Fibroblast of upper back skin (primary cell): ENCODE measurements at places on chromosomes 3 and 15.

- peak; percentile 39 for DNase-seq
Measured at GRCh38 chr3:16945330-16945729, 60.6 kb downstream of the PLCL2 start.

GRCh38 chr15:32956006-32956405, 238.2 kb downstream of the GREM1 start:
- DNase-seq, result peak; percentile 95

- DNase-seq, result no peak
Measured at GRCh38 chr3:188097791-188098190, 56.2 kb upstream of the LPP start.

GRCh38 chr15:81297603-81298575, 26.1 kb downstream of the STARD5 start:
- no peak for DNase-seq

GRCh38 chr3:114319453-114319852, 25.6 kb downstream of the TIGIT start:
- DNase-seq, result peak; percentile 63

- no peak for DNase-seq
Measured at GRCh38 chr3:134362670-134363380, 11.4 kb downstream of the AMOTL2 start.

DNA sequence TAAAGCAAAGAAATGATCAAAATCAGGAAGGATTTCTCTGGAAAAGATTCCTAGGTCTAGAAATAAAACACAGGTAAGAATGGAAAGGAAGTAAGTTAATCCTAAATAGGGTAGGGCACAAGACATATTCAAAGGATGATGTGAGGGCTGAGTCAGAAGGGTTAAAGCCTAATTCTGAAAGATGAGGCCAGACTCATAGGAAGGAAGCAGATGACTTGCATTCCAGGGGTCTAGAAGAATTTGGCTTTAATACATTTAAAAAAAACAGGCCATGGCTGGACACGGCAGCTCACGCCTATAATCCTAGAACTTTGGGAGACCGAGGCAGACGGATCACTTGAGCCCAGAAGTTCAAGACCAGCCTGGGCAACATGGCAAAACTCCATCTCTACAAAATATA, 3.2 kb downstream of the SSR3 start:
- DNase-seq, result peak; percentile 88

- DNase-seq, result peak; percentile 45
Measured at GRCh38 chr3:72193771-72194430, 409.0 kb upstream of the PROK2 start.

- DNase-seq, result peak; percentile 53
Measured at GRCh38 chr3:4904811-4905695, 74.2 kb upstream of the BHLHE40 start.

DNA sequence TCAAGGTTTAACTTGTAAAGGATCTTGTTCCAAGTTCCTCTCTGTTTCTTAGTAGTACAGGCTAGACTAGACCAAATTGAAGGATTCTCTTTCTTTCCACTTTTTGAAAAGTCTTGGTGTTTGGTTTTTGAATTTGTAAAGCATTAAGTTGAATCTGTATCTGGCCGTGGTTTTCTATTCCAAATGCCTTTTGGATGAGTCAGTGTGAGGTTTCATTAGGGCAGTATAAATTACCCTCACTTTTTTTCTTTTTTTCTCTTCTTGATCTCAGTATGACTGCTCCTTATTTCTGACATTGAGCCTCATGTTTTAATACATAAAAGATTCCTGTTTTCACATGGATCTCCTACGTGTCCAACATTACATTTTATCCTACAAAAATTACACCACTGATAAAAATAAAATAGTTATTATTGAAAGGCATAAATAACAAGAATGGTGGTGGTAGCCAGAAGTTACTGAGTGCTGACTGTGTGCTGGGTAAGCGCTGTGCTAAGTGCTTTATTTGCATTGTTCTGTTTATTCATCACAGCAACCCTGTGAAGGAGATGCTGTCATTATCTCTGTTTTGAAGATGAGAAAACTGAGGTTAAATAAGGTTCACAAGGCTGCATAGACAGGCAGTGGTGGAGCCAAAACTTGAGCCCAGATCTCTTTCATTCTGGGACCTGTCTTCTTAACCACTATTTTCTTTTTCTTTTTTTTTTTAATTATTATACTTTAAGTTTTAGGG, 48.3 kb downstream of the MITF start:
- DNase-seq, result peak; percentile 85

- DNase-seq, result peak; percentile 21
Measured at GRCh38 chr3:24323272-24323671, 171.4 kb downstream of the THRB start.

- no peak for DNase-seq
Measured at GRCh38 chr15:85899927-85900326, 105.2 kb upstream of the KLHL25 start.

DNA sequence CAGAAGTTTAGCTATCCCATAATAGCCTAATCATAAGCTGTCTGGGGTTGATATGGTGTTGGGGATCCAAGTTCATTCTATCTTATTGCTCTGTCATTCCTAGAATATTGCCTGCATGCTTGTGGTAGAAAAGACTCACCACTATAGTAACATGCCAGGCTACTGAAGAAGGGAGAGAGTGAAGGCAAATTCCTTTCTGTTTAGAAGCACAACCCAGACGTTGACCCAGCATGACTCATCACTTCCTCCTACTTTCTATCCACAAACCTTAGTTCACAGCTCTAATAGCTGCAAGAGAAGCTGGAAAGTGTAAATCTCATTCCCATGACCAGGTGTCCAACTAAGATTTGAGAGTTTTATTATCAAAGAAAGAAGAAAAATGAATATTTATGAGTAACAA, 57.8 kb upstream of the NMD3 start:
- DNase-seq, result peak; percentile 91

- no peak for DNase-seq
Measured at GRCh38 chr3:19226479-19226878, 78.2 kb downstream of the KCNH8 start.

DNA sequence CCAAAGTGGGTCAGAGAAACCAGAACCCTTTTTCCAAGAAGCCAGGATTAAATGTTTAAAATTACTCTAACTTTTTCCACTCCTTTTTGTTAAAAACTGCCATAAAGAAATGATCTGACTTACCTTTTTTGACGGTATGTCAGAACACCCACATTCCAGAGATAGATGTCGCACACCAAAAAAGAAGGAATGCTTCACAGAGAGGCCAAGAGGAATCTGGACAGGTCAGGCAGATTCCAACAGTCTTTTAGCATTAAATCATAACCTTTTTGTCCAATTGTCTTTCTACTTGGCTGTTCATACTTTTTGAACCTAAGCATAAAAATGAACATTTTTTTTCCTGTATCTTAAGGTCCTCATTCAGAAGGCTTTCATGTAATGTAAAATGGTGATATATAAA, 846.9 kb downstream of the NSUN3 start:
- no peak for DNase-seq

DNA sequence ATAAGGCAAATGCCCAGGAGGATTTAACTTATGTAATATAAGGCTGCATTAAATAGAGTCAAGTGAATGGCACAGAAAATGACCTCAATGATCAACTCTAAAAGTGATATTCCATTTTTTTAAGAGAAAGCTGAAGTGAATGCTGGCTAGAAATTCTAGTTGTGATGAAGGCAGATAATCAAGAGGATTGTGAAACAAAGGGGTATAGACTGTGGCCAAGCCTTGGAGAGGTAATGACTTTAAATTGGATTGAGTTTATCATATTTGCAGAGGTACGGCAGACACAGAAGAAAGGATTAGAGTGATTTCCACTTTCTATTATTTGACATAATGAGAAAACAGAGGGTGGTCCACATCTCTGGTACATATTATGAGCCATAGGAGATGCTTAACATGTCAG, 269.2 kb downstream of the MECOM start:
- no peak for DNase-seq
